ENCODE measurements at places on chromosomes 13 and 19.

DNA sequence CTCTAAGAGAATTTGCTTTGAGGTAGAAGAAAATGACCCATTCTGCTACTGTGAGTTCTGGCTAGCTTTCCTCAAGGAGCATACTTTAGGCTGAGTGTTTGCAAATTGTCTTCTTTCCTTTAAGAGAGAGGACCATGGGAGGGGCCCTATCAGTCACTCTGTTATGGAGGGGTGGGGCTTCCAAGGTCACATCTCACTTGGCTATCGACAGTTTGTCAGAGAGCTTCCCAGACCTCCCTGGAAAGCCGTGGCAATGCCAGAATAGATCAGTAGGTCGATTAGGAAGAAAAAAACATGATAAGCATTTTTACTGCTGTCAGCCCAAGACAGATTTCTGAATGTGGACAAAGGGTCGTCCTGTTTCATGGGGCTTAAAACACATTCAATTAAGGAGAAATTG is 93.3 kb downstream of the OXGR1 start:
- DNase-seq = peak; percentile 64

- DNase-seq = no peak
Observed at GRCh38 chr13:91904005-91904404, 505.6 kb downstream of the GPC5 start.

GRCh38 chr13:78603240-78603957 is at the start of gene POU4F1:
POU4F1 (minus strand) TSS chr13:78603552; CDS start chr13:78603326, 226 bp downstream.
- peak; percentile 94 for DNase-seq

DNA sequence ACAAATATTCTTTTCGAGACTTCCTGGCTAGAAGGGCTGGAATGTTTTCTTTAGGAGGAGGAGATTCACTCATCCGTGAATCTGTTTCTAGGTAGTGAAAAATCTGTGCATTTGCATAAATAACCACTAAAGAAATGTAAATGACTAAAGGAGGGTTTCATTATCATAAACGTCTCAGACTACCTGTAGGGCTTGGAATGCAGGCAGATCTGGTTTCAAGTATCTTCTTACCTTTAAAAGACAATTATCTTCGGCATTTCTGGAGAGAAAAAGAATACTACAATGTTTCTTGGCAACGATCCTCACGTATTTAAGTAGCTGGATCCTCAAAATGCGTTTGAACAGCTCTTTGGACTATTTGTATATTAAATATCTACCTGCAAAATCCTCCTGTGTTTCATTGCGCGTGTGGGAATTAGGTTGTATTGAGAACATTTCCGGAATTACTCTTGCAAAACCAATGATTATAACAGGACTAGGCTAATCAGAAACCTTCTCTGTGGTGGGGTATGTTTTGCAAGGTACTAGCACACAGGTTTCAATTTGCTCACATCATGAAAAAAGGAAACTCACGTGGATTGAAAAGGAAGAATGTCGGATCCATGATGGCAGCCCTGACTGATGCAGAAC is 291.1 kb upstream of the ARGLU1 start:
- DNase-seq = peak; percentile 92

GRCh38 chr19:4057931-4058692 is 8.6 kb downstream of the ZBTB7A start:
- peak; percentile 1 for DNase-seq

DNA sequence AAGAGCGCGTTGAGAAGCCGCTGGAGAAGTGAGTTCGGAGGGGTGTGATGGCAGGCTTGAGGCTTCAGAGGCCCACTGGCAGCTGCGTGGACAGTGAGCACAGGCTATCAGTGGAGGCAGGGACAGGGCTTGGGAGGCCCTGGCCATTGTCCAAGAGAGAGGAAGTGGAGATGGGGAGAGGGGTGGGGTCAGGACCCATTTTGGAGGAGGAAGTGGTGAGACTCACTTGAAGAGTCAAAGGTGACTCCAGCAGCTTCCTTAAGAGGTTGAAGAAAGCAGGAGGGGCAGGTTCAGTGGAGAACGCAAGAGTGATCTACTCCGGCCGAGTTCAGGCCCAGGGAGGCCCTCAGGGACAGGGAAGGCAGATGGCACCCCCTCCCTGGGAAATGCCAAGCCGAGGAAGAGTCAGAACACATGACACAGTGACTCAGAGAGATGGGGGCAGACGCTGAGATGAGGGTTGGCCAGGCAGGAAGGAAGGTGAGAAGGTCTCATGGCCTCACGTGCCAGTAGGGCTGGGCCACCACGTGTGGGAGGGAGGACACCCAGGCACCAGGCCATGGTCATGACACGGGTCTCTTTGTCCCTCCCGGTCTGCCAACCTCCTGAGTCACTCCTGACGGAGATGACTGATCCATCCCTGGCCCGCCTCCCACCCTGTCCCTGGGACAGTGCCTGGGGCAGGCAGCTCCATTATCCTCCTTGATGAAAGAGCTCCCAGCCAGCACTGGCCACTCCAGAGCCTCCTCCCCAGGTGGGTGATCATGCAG is 10.1 kb upstream of the CD22 start:
- DNase-seq = no peak

DNA sequence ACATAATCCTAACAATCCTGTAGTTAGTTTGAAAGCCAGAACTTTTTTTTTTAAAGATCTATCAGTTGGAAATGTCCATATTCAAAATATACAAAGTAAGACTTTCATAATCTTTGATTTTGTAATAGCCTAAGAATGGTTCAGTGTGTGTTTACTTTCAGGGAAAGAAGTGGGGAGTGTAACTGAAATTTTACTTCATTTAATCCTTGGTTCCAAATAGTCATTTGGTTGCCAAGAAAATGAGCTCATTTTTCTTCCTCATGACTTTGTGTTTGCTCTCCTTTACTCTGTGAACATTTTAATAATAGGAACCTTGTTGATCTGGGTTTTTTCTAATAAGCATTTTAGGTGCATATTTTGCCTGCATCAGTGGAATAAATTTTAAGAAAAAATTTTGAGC is 278.8 kb downstream of the SLITRK6 start:
- DNase-seq = no peak

Data from GM23338 (cell line).